ENCODE measurements at places on chromosomes 3 and 15.
A peak's percentile ranks its signal among the peaks of the same experiment; 100 is the strongest.

- no peak for DNase-seq
Measured at GRCh38 chr15:76235186-76235826, 76.0 kb downstream of the ETFA start.

DNA sequence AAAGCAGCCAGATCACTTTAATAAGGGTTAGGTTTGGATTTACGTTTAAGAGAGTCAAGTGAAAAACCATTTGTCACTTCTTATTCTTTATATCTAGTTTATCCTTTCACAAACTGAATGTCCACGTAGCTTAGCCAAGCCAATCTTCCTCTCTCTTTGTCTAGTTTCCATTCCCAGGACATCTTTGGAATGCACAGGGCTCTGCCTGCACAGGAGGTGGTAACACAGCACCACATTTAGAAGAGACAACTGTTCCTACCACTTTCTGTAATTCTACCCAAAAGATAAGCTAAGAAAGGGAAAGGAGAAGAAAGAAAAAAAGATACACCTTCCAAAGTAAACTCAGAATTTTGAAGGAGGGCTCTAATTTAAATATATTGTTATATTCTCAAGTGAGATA lies 67.9 kb downstream of the IGSF11 start:
- DNase-seq = no peak

DNA sequence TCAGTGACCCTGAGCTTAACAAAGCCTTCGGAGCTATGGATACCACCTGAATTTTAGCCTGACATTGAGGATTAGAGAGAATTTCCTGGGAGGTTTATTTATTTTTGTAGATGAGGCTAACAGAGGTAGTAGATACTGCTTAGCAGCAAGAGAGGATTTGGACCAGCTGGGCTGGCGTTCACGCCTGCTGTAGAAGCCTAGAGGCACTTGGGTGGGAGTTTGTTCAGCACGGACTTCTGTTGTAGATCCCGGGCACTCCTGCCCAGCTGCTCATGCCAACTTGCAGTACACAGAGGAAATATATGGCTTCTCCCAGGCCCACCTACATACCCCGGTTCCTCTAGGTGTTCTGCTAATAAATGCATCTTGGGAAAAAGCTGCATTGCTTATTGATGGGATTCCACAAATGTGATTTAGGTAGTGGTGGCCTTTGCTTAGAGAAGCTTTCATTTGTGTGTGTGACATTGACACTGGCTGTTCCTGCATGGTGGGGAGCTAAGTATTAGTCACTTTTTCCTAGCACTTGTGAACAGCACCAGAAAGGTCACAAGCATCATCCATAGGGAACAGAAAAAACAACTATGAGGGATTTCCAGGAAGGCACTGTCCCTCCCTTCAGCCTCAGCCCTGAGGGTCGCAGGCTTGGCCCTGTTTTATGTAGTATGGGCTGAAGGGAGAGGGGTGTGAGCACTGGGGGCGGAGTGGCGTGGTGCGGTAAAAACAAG lies 324.8 kb upstream of the LRRFIP2 start:
- peak; percentile 47 for DNase-seq

- DNase-seq = no peak
Measured at GRCh38 chr3:160130950-160131349, 94.3 kb upstream of the C3orf80 start.

- no peak for DNase-seq
Measured at GRCh38 chr15:89401631-89402517, 67.2 kb upstream of the POLG start.

DNA sequence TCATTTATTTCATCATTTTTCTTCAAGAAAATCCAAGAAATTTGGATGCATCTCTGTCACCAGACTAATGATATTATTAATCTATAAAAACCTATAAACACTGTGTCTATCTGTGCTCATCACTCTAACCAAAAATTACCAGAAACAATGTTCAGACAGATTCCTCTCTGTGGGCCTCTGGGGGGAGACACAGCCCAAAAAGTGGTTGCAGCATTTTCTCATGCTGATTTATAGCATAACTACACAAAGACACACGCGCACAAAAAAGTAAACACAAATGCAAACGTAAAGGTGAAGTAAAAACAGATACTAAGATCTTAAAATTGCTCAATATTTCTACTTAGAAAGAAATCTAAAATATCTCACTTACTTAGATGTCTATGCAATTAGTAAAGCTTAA lies 976.0 kb downstream of the GBE1 start:
- no peak for DNase-seq

DNA sequence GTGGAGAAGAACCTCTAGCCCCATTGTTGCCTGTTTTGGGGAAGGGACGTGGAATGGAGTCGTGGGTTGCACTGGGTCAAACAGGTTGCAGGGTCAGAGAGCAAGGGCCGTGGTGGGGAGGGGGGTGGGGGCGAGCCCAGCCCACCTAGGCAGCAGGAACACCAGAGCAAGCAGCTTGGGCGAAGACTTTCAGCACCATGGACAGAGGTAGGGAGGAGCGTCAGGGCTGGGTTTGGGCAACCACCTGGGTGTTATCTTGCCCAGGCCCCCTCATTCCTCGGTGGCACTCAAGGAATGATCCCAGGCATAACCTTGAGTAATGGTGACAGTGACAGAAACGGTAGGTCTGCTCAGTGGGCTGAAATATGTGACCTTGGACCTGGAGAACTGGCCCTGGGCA lies 45.9 kb upstream of the TMEM115 start:
- DNase-seq = no peak

GRCh38 chr15:34334672-34335071 lies 2.9 kb downstream of the SLC12A6 start:
- DNase-seq = no peak

GRCh38 chr15:67177752-67178151 lies 76.7 kb downstream of the AAGAB start:
- DNase-seq = no peak

- DNase-seq = no peak
Measured at GRCh38 chr3:112530573-112530972, 31.2 kb downstream of the ATG3 start.

DNA sequence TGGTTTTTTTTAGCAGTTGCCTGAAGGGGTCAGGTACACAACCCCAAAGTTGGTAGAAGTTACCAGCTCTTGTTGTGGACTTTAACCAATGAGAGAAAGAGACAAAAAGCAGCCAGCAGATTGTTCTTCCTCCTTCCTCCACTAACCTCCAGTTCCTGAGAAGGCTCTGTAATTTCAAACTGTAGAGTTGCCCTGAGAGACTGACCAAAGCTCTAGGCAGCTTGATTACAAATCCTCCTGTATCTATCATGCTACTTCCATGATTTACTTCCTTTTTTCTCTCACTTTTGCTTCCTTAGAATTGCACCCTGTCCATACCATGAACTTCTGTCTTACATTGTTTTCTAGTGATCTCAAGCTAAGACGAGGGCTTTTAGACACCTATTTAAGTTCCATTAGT lies 29.2 kb downstream of the NSUN3 start:
- DNase-seq = no peak

DNA sequence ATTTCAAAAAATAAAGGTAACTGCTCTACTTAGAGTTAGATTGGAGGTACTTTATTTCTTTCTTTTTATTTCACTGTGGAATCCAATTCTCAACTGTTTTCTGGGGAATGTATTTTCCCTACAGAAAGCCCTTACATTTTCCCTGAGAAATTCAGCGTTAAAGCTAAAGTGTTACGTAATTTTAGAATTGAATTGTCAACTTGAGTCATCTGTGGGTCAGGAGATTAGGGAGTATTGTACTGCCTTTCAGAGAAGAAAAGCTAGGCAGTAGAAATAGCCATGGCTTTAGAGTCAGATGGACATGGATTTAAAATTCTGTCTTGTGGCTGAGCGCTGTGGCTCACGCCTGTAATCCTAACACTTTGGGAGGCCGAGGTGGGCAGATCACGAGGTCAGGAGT lies 728.6 kb downstream of the ROBO1 start:
- DNase-seq = no peak

- no peak for DNase-seq
Measured at GRCh38 chr15:33490703-33491102, 179.9 kb downstream of the RYR3 start.

DNA sequence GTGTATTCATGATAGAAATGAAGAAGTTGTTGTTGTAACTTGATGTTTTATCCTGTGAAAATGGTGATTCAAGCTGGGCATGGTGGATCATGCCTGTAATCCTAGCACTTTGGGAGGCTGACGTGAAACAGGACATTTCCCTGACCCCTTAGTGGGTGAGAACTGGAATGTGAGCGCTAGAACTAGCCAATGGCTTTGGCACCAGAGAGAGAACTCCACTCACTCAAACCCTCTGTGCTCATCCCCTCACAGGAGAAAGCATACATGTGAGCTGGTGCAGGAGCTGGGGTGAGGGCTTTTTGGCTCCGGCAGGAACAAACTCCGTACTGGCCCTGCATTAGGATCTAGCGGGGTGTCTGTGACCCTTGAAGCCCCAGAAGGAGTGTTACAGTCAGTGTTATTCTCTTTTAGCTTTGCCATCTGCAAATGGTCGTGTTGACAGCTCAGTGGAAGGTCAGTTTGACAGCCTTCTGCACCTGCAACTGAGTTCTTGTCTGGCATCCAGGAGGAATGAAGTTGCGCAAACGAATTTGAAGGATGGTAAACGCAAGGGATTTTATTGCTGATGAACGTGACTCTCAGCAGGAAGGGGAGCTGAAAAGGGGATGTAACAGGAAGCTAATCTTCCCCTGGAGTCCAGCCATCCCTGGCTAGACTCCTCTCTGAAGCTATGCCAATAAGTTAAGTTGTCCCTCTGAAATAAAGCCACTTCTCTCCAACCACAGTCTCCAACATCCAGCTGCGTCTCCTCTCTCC lies 1016.6 kb upstream of the CADM2 start:
- DNase-seq = no peak

- DNase-seq = no peak
Measured at GRCh38 chr15:33623010-33623409, 312.2 kb downstream of the RYR3 start.

GRCh38 chr15:40389824-40390595 lies 7.5 kb downstream of the KNSTRN start:
- DNase-seq = no peak

DNA sequence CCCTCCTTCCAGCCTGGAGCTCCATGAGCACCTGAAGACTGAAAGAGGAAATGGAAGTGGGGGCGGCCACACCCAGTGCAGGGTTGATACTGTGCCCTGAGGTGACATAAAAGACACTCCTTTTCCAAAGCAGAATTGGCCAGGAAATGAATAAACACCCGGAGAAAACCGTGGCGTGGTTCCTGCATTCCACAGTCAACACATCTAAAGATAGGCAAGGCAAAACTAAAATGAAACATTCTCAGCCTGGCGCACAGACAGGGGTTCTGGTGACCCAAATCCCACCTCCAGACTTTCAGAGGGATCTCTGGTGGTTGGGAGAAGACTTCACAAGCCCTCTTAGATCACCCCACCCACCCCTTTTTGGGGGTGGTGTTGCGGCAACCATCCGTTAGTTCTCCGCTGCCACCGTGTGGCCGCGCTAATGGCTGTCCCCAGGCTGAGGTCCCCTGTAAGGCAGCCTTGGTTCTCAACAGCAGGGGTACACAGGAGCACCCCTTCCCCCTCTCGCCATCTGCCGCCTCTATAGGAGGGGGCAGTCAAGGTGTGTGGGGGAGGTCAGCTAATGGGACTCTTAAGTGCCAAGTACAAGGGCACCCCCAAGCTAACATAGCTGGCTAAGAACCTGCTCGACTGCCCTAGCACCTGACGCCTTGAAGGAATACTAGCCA lies 2.5 kb upstream of the MST1R start:
- DNase-seq = no peak

- no peak for DNase-seq
Measured at GRCh38 chr3:122364490-122364889, 18.5 kb downstream of the MIX23 start.

- no peak for DNase-seq
Measured at GRCh38 chr15:79030470-79030869, 60.1 kb downstream of the RASGRF1 start.

- peak; percentile 63 for DNase-seq
Measured at GRCh38 chr15:88647351-88648105, 8.7 kb downstream of the ISG20 start.

DNA sequence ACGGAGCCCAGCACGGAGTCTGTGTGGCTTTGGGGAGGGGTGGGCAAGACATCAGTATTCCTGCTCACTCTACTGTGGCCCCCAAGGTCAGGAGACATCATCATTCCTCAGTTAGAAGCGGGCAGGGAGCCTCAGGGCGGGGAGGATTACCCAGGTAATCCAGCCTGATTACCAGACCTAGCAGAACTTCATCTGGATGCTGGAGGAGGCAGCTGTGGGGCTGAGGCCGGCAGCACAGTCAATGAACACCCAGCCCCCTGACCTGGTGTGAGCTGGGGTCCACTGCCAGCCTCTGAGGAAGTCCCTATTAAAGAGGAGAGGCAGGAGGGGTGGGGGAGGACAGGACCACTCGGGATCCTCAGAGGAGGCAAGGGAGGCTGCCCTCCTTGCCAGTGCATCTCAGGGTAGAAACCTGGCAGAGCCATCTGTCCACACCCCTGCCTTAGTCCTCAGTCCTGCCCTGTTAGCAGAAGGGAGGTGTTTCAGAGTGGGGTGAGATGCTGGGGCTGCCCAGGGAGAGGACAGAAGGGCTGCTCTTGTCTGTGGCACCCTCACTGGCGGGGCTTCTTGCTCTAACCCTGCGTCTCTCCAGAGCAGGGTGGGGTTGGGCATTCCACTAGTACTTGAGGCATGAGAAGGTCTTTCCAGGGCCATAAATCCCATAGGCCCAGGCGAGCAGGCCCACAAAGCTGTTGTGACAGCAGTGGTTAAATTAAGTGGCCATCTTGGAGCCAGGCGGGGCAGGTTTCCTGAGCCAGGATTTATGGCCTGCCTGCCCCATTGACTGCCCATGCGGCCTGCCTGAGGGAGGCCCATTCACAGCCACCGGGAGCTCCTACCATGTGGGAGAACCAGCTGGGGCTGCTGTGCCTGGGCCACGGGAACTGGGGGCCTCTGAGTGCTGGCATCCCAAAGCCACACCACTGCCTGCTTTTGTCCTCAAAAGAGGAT lies 82.1 kb downstream of the LINGO1 start:
- DNase-seq = no peak

GRCh38 chr3:193240850-193241706 lies at the start of gene PLAAT1:
PLAAT1 (plus strand) TSS chr3:193241222; CDS start chr3:193255651, 14,429 bp downstream.
- DNase-seq = no peak

GRCh38 chr3:159319156-159319555 lies 517.3 kb downstream of the MFSD1 start:
- no peak for DNase-seq

DNA sequence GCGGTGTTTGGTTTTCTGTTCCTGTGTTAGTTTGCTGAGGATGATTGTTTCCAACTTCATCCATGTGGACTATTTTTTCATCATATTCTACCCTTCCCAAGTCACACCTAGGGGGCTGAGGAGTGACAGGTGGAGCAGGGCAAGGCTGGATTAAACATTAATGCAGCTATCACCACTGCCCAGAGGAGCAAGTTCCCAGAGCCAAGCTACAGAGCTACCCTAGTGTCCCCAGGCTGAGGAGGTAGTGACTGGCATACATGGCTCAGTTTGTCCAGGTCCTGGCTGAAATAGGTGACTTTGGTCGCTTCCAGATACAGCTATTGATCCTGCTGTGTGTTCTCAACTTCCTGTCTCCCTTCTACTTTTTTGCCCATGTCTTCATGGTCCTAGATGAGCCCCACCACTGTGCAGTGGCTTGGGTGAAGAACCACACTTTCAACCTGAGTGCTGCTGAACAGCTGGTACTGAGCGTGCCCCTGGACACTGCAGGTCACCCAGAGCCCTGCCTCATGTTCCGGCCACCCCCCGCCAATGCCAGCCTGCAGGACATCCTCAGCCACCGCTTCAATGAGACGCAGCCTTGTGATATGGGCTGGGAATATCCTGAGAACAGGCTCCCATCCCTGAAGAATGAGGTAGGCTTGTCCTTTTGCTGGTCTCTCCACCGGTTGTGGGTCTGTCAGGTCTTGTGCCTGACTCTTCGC lies at the start of gene SLC22A13:
TSS of gene SLC22A13 (plus strand) at position 209 of the 704 bp plus-strand sequence. CDS start at position 258, 49 bp downstream.
- DNase-seq = no peak

- DNase-seq = no peak
Measured at GRCh38 chr3:120908030-120908794, at the start of gene STXBP5L. STXBP5L (plus strand) TSS chr3:120908205; CDS start chr3:120909579, 1,374 bp downstream.
